ENCODE measurements at places on chromosomes 7 and 10.
A peak's percentile ranks its signal among the peaks of the same experiment; 100 is the strongest.

DNA sequence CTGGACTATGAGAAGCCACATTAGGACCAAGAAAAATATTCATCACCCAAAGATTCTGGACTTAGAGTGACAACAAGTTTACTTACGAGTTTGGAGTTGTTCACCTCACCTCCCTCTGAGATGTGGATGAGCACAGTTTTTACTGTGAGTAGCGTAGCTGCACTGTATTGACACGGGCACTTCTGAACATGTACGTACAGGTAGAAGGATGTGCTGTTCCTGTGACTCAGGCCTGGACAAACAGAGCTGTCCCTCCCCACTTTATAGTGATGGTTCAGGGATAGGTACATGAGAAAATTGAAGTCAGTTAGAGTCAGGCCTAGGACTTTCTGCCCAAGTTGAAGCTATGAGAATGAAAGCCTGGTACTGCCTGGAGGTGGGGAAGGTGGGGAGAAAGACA, 80.9 kb upstream of the DYNC1I1 start:
- DNase-seq: peak; percentile 94

DNA sequence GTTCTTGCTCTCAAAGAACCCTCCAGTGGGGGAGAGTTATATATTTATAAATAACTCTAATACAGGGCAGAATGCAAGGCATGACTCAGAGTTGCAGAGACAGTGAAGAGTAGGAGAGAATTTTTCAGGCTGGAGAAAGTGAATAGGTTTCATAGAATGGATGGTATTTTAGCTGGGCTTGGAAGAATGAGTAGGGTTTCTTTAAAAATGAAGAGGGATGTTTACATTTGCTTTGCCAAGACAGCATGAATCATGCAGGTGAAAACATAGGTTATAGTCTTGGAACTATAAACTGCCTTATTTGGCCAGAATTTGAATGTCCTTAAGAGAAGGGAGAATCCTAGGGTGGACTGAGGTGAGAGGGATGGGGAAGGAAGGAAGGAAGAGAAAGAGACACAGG, 124.8 kb downstream of the CPED1 start:
- DNase-seq: no peak

- DNase-seq: no peak
Observed at GRCh38 chr7:148587076-148587475, 3.5 kb upstream of the C7orf33 start.

DNA sequence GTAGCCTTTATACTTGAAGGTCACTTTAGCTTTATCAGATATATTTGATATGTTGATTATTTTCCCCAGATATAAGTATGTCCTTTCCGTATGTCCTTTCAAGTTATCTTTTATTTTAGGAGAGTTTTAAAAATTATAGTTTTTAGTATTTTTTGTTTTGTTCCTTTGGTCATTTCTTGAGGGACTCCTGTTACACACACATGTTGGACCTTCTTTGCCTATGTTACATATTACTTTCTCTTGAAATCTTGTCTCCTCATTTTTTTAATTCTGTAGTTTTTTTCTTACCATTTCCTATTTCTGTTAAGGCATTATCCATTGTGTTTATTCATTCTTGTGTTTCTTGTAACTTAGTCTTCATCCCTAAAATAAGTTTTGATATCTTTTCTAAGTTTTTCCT, 23.9 kb downstream of the GLCCI1 start:
- DNase-seq: no peak

DNA sequence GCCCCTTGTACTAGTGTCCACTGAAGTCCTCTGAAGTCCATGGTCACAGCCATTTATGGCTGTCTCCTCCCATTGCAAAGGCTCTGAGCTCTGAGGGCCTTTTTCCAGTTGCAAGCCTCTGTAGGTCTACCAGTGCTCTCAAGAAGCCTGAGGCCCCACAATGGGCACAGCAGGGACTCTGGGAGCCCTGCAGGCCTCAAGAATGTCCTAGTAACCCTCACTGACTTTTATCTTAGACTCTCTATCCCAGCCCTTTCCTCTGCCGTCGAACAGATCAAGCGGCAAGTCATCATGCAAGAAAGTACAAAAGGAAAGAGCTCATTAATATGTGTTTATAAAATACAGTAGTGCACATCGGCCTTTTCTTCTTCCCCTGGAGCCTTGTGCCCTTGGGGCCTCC, 23.4 kb downstream of the VWA2 start:
- no peak for DNase-seq
